HAP-1 (cell line): ENCODE measurements at places on chromosomes 13 and 19.

- DNase-seq, result no peak
Measured at GRCh38 chr19:8180018-8180417, 29.2 kb upstream of the CERS4 start.

- DNase-seq, result no peak
Measured at GRCh38 chr13:72562686-72563085, 164.7 kb downstream of the MZT1 start.

DNA sequence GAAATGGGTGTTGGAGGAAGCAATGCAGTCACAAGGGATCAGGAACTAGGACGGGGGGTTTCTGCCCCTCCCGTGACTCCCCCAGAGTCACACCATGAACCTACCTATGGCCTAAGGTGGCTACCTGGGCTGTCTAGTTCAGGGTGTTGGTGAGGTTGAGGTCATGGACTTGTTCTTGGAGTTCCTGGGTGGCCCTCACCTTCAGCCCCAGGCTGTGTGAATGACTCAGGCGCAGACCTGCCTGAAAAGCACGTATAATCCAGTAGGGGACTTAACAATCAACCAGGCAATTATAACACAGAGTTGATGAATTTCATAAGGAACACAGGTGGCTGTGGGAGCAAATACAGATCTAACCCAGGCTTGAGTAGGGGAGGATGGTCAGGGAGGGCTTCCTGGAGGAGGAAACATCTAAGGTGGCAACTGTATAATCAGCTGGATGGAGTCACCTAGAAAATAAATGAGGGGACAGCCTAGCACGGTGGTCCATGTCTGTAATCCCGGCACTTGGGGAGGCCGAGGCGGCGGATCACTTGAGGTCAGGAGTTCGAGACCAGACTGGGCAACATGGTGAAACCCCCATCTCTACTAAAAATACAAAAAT lies 25.6 kb upstream of the ADGRE1 start:
- no peak for DNase-seq

GRCh38 chr19:51316688-51317087 lies 5.2 kb downstream of the IGLON5 start:
- DNase-seq, result no peak

DNA sequence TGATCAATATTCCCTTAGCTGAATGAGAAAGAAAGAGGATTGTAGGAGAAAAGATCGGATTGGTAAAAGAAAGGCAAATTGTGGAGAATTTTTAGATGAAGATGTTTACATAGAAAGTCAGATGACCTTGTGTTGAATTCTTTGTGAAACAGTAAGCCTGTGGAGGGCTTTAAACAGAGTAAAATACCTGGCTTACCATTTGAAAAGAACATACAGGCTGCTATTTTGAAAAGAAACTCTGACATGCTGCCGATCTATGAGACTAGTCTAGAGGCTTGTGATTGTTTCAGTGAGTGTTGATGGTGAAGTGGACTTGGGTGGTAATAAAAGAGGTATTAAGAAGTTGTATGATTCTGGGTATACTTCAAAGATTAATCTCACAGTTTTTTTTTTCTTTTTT lies 938.9 kb upstream of the PRR20A start:
- no peak for DNase-seq

- no peak for DNase-seq
Measured at GRCh38 chr19:7547159-7547558, 11.6 kb downstream of the PNPLA6 start.

GRCh38 chr19:48646001-48646721 lies at the start of gene CA11:
TSS of gene CA11 (minus strand) at chr19:48646187. CDS start at chr19:48645632, 555 bp downstream.
- DNase-seq, result peak; percentile 97

DNA sequence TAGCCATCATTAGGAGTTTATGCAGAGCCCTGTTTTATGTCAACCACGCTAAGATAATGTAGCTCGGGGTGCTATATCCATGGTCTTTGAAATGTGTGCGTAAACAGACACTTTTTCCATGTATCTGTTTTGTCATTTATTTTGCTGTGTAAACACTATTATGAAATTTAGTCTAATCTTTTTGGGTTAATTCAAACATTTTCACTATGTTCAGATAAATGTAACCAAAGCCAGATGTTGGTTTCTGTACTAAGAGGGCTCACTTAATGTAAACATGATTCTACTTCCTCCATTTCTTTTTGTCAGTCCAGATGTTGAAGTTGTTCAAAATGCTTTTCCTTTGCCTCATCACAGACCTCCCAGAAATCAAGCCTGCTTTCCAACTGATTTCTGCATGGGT lies 499.5 kb upstream of the GPC6 start:
- DNase-seq, result no peak

GRCh38 chr13:111492341-111492950 lies 172.0 kb downstream of the TEX29 start:
- no peak for DNase-seq

DNA sequence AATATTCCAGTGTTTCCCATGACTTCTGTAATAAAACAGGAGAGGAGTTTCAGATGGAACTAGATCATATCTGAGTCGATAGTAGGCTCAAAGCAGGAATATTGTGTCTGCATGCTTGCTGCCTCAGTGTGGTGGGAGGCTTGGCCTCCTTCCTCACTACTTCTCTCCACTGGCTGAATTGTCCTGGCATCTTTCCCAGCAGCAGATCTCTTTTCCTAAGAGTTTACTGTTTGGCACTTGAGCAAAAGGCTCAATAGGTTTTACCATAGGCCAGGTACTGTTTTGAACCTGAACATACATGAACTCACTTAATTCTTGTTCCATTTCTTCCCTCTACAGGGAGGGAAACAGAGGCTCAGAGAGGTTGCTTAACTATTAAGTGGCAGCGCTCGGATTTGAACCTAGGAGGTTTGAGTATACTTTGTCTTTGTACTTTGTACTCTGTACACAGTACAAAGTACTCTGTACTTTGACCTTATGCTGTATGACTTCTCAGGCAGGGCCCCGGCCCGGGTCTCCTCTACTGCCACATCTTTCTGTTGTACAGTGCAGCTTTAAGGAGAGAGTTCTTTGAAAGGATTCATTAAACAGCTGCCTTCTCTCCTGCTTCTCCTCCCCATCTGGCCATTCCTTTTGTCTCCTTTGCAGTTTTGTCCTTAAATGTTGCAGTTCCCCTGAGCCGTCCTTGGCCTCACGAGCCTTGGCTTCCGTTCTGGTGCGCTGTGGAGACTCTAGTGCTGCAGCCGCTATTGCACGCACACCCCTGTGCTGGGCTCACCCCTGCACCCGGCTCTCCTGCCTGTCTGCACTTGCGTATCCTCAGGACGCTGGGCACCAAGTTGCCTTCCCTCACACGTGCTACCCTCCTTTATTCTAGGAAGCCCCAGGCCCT lies 8.1 kb downstream of the B3GLCT start:
- DNase-seq, result no peak

GRCh38 chr19:372306-372890 lies 27.8 kb upstream of the MIER2 start:
- DNase-seq, result no peak

DNA sequence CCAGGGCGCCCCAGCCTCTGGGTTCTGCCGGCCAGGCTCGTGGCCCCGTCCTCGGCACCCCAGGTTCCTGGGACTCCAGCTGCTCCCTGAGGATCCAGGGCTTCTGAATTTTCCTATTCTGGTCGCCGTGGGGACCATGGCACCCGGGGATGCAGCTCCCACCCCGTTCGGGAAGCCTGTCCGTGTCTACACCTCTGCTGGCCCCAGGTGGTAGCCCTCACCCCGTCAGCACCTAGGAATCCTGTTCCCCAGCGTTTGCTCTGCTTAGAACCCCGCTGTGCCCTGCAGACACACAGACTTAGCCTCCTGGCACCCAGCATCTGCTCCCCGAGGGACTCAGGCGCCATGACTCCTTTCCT lies 960 bp downstream of the PPFIA3 start:
- no peak for DNase-seq

DNA sequence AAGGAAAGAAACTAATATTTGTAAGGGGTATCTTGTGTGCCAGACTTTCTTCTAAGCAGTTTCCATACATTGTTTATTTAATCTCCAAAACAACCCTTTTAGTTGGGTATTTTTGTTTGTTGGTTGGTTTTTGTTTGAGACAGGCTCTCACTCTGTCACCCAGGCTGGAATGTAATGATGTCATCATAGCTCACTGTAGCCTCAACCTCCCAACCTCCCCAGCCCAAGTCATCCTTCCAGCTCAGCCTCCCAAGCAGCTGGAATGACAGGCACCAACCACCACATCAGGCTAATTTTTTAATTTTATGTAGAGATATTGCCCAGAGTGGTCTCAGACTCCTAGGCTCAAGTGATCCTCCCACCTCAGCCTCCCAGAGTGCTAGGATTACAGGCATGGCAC lies 41.2 kb upstream of the LSM14A start:
- DNase-seq, result no peak

GRCh38 chr13:57704031-57704430 lies 72.5 kb downstream of the PCDH17 start:
- DNase-seq, result no peak

- no peak for DNase-seq
Measured at GRCh38 chr19:46981286-46981945, 38.2 kb upstream of the NPAS1 start.

- no peak for DNase-seq
Measured at GRCh38 chr13:84380866-84381265, 498.6 kb upstream of the SLITRK1 start.

DNA sequence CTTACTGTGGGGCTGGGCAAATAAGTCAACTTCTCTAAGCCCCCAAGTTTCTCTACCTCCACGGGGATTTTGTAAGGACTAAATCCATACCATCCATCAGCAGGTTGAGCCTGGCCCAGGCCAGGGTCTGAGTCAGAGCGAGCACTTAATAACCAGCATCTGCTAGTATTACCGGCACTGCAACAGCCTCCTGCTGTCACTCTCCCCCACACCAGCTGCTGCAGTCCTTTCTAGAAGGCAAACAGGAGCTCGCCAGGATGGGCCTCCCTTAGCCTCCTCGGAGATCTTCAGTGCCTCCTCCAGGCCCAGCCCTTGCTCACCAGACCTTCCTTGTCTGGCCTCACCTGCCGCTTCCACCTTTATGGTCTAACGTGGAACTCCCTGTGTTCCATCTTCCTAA lies 3.2 kb downstream of the NAPA start:
- DNase-seq, result no peak

GRCh38 chr13:22027566-22027965 lies 356.7 kb downstream of the FGF9 start:
- DNase-seq, result no peak

GRCh38 chr13:94389604-94390351 lies 89.7 kb downstream of the DCT start:
- no peak for DNase-seq

DNA sequence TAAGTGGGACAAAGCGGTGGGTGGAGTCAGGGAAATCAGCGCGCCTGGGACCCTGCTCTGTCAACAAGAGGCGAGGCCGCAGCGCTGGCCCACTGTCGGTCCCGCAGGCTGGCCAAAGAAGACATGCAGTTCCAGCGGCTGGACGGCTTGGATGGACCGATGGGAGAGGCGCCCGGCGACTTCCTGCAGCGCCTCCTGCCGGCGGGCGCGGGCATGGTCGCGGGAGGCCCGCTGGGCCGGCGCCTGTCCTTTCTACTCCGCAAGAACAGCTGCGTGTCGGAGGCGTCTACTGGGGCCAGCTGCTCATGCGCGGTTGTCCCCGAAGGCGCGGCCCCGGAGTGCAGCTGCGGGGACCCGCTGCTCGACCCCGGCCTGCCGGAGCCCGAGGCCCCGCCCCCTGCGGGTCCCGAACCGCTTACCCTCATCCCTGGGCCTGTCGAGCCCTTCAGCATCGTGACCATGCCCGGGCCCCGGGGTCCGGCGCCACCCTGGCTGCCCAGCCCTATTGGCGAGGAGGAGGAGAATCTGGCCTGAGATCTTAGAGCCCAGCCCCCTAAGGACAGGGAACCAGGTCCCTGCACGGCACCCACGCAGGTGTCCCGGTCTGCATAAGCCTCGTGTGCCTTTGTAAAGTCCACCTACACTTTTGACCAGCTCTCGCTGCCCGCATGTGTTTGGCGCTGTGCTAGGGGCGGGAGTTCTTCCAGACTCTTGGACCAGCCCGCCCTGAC lies 6.1 kb downstream of the BEST2 start:
- peak; percentile 63 for DNase-seq

DNA sequence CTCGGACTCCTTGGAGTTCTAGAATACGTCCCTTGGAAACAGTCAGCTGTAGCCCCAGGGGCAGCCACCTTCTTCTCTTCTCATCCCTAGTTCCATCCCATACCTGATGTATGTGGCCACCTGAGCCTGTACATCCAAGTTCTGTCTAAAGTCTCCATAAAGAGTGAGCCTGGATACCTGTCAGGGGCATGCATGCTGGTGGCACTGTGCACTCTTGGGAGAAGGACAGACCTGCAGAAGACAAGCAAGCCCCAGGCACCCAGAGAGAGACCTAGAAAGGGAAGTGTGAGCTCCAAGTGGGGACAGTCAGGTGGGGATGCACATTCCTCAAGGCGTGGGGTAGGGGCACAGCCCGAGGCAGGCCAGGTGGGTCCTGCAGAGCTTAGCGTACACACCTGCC lies 21.4 kb downstream of the SIAH3 start:
- DNase-seq, result no peak

GRCh38 chr19:14525729-14526128 lies 3.7 kb upstream of the TECR start:
- DNase-seq, result no peak

- DNase-seq, result no peak
Measured at GRCh38 chr19:7977723-7978040, 27.8 kb downstream of the ELAVL1 start.

DNA sequence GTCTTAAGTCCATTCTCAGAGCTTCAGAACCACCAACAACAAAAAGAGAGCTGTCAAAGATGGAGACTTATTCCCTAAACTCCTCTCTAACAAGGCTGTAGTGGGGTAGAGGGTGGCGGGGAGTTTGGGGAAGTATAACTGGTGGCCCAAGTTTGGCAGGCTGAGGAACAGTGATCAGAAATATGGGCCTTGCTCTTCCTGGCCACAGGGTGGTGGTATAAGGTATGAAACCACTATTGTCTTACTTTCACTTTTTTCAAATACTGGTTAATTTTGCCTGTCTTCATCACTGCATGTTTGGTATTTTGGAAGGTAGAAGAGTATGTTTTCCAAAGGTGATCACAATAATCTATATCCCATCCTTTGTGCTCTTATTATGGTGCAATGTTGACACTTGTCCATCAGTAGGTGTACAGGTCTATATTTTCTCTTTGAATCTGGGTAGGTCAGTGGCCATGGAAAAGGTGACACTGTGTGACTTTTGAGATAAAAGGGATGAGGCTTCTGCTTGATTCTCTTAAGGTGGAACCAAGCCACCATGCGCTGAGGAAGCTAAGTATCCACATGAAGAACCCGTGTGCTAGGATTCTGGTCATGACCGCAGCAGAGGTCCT lies 23.2 kb upstream of the GPC5 start:
- DNase-seq, result no peak

DNA sequence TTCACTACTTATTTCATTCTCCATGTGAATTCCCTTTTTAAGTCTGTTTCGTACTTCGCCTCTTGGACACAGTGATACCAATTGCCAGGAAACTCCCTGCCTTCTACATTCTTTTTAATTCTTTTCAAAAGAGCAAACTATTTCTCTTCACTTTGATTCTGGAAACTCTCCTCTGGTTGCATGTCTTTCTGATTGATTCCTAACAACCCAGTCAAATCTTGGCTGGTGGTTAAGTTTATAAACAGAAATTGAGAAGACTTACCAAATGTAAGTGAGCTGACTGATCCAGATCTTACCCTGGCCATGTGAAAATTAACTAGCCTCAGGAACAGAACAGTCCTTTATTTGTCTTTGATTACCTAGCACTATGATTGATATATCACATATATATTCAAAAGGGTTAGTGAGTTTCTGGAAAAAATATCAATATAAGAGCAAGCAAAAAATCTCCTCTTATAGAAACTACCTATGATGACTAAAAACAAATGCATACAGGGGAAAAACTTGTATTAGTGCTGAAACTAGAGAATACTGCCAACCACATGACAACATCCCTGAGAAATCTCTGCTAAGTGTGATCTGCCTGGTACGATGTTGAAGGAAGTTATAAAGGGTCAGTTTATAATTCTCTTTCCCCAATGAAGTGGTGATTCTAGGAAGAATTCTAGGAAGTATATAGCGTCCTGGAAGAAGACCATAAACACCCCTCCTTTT lies 152.6 kb upstream of the HTR2A start:
- no peak for DNase-seq
